ENCODE measurements at places on chromosomes 11 and 22.

DNA sequence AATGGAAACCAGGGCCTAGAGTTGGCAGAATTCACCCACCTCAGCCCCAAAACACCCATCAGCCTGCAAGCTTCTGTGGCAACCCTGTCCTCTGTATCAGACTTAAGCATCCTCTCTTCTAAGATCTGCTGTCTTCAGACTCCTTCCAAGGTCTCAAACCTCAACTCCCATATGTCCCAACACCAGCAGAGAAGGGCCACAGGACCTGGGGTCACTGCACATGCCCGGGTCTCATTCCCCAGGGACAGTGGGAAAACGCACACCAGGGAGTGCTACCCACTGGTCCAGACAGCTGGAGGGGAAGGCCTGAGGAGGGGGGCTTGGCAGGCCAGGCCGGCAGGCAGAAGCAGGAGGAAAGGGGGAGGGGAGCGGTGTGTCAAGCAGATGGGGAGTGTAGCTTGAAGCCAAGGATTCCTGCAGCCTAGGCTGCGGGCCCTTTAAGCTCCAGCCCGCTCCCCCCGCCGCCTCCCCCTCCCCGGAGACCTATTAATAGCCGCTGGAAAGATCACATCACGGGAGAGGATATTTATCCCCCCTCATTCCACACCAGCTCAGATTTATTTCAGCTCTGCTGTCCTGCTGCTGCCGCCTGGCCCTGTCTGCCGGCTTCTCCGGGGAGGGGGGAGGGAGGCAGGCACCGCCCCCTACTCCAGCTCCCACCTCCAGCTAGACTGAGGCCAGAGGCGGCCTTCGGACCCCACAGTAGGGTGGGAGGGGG, 16.7 kb downstream of the BCL9L start:
- DNase-seq, result peak; percentile 90

DNA sequence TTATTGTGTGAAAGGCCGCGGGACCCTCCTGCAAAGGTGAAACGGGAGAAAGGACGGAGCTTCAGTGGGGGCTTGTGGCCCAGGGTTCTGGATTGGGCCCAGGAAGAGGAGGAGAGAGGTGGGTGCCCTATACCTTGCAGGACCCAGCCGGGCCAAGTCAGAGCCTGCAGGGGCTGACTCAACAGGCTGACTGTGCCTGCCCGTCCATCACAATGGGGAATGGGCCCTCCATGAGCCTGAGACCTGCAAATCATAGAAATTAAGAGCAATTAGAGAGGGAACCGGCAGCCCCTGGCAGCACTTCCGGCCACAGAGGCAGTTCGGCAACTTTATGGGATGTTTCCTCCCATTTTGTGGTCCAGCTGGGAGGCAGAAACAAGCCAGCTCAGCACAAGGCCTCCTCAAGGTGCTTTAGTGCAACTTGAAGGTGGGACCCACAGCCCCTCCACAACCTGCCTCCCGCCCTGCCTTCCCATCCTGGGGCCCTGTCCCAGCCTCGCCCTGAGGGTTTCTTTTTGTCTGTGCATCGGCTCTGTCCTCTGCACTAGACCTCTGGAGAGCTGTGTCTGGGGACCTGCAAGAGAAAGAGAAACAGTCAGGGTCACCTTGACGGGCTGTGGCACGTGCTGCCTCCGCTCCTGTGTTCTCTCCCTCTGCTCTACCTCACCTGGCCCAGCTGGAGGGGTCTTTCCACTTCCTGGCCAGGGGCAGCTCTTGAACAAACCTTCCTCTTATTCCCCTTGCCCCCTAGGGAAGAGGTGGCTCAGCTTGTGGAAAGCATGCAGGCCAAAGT, 19.1 kb upstream of the NECTIN1 start:
- no peak for DNase-seq

- peak; percentile 1 for DNase-seq
These were observed 277.7 kb downstream of the CADM1 start for GRCh38 chr11:115226556-115226955.

- DNase-seq, result no peak
These were observed 3.5 kb downstream of the TMEM80 start for GRCh38 chr11:699116-699508.

- no peak for DNase-seq
These were observed 33.3 kb downstream of the NUP50 start for GRCh38 chr22:45196926-45197605.

GRCh38 chr11:68680541-68681231, 3.7 kb upstream of the GAL start:
- DNase-seq, result no peak

- DNase-seq, result no peak
These were observed 2.3 kb downstream of the ADORA2A start for GRCh38 chr22:24429411-24430365.

GRCh38 chr11:105824457-105825013, 197.5 kb downstream of the MSANTD4 start:
- no peak for DNase-seq

DNA sequence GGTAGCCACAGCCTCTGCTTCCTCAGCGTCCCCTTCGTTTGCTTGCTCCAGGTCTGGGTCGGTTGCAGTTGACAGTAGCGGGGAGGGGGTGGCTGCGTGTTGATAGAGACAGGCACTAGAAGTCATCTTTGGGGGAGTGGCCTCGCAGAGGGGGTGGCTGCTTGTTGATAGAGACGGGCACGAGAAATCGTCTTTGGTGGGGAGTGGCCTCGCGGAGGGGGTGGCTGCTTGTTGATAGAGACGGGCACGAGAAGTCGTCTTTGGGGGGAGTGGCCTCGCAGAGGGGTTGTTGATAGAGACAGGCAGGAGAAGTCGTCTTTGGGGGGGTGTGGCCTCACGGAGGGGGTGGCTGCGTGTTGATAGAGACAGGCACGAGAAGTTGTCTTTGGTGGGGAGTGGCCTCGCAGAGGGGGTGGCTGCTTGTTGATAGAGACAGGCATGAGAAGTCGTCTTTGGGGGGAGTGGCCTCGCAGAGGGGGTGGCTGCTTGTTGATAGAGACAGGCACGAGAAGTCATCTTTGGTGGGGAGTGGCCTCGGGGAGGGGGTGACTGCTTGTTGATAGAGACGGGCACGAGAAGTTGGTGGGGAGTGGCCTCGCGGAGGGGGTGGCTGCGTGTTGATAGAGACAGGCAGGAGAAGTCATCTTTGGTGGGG, 328.3 kb downstream of the TBC1D22A start:
- peak; percentile 47 for DNase-seq

DNA sequence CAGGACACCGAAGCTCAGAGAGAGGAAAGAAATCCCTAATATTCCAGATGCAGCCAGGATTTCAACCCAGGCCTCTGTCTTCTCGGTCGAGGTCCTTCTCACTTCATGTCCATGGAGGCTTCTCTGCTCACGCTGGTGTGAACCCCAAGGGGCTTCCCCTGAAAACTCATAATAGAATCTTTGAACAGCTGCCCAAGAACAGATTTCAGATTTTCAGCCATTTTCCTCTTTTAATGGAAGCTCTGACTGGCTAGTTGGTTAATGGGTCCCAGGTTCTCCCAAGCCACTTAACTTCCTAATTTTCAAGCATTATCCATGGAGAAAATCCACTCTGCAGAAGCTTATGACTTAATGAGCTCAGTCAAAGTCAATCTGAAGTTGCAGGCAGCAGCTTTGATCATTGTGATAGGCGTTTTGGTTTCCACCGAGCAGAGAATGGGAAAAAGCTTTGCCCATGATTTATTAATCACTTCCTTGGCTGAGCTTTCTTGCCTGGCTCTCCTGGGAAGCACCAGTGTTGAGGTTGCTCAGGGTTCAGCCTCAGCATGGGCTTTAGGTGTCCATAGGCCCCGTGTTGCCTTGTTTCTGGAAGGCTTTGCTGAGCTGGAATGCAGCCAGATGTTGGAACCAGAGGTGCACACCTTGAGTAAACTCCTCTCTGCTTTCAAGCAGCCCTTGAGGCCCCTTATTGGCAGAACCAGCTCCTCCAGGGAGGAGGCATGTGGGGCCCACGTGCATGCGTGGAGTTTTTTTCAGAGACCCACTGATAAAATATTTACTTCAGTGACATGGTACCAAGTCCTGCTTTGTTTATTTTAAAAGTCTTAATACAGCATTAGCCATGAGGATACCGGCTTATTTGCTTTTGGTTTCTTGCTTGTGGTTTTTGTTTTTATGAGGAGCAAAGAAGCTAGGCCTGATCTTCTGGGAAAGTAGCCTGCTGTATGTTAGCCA, 25.5 kb downstream of the LDLRAD3 start:
- DNase-seq, result no peak

- peak; percentile 78 for DNase-seq
These were observed 32.7 kb downstream of the ARHGAP42 start for GRCh38 chr11:100719809-100720221.

DNA sequence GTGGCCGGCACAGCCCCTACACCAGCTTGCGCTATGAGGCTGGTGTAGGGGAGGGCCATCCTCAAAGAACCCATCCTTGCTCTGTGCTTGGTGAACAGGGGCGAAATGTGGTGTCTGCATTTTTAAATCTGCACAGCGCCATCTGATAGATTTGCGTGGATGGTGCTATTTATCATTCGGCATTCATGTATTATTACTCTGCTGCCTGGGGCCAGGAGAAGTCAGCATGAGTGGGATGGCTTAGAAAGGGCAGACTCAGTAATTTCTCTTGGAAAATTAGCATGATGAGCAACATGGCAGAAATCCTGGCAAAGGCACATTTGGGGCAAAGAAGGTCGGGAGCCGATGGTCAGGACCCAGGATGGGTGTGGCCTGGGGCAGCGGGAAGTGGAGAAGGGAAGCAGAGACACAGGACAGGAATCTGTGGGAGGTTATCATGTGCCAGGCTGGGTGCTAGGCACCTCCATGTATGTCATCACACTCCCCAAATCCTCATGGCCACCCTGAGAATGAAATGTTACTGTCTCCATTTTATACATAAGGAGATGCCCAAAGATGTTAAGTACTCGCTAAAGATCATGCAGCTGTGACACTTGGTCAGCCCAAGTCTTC, 149.0 kb downstream of the CEP164 start:
- DNase-seq, result no peak

GRCh38 chr22:48742191-48742555, 1085.5 kb downstream of the BRD1 start:
- no peak for DNase-seq

GRCh38 chr22:39927544-39927943, 26.7 kb downstream of the GRAP2 start:
- no peak for DNase-seq

GRCh38 chr11:26929806-26930517, 64.0 kb upstream of the FIBIN start:
- no peak for DNase-seq

GRCh38 chr11:113014262-113015097, 53.3 kb downstream of the NCAM1 start:
- DNase-seq, result no peak

- no peak for DNase-seq
These were observed 1190.4 kb downstream of the BRD1 start for GRCh38 chr22:48637231-48637630.

DNA sequence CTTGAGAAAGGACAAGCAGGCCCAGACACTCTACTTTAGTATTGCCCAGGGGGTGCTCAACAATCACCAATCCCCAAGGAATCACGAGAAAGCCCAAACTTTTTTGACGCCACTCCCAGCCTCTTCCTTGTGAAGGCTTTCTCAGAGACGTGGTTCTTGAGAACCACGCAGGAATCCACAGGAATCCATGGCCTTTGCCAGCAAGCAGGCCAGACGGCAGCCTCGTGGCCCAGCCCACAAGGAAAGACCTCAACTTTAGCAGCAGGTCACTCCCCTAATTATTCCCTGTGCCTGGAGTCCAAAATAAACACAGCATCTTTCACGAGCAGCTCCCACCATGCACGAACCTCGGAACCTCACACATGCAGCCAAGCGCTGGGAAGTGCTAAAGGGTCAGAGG, 104.2 kb downstream of the WT1 start:
- DNase-seq, result no peak

DNA sequence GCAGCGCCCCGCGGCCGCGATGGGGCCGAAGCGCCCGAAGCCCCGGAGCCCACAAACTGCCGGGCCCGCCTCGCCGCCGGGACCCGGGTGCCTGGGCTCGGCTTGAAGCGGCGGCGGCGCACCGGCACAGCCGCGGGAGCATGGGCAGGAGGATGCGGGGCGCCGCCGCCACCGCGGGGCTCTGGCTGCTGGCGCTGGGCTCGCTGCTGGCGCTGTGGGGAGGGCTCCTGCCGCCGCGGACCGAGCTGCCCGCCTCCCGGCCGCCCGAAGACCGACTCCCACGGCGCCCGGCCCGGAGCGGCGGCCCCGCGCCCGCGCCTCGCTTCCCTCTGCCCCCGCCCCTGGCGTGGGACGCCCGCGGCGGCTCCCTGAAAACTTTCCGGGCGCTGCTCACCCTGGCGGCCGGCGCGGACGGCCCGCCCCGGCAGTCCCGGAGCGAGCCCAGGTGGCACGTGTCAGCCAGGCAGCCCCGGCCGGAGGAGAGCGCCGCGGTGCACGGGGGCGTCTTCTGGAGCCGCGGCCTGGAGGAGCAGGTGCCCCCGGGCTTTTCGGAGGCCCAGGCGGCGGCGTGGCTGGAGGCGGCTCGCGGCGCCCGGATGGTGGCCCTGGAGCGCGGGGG, 346 bp downstream of the FJX1 start:
- DNase-seq, result peak; percentile 84

DNA sequence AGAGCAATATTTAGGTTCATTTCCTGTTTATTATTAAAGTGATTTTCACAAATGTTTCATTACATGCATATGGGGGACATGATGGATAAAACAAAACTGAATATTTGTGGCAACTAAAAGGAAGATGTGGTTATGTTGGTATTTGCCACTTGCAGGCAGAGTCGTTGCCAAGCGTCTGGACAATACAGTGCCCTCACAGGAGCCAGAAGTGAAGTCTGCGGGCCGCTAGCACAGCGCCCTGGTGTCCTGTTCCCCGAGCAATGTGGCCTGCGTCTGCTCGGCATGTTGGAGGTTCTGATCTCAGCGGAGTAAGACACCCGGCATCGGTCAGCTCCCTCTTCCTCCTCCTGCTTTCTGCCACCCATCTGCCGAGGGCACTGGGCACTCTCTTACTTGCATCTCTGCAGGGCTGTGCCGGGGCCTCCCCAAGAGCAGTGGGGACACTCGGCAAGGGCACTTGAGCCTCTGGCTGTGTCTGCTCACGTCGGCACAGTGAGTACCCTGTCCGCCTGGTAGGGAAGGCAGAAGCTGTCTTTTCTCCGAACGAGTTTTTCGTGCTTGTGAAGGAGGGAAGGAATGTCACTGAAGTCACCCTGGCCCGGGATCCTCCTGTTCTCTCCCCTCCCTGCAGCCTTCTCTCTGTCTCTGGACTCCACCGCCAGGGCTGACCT, 10.5 kb upstream of the TTLL12 start:
- peak; percentile 21 for DNase-seq

GRCh38 chr22:17400305-17400704, 31.0 kb downstream of the CECR2 start:
- no peak for DNase-seq

DNA sequence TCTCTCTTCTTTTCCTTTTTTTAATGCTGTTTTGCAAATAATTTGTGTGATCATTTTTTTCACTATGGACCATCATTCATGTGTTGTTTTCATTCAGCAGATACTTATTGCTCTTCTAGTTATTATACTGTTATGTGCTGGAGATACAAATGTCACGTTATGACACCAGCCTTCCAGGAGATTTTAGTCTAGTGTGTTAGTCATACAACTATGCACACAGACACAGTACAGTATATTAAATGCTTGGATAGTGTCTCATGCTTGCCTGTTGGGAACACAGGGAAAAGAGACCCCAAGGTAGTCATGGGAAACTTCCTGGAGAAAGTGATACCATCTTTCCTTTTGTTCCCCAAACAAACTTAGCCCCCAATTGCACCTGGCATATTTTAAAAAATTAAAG, 116.1 kb downstream of the UVRAG start:
- peak; percentile 46 for DNase-seq

- no peak for DNase-seq
These were observed 47.8 kb upstream of the CLDN5 start for GRCh38 chr22:19571995-19572394.

- peak; percentile 28 for DNase-seq
These were observed 130.7 kb downstream of the SNX19 start for GRCh38 chr11:130785380-130786116.

- no peak for DNase-seq
These were observed 3.1 kb downstream of the VEGFB start for GRCh38 chr11:64237484-64237951.

Data from adipocyte (in vitro differentiated cells).